ENCODE measurements at places on chromosomes 7 and 10.

- DNase-seq: no peak
Observed at GRCh38 chr7:138074540-138074939, 1.7 kb upstream of the AKR1D1 start.

DNA sequence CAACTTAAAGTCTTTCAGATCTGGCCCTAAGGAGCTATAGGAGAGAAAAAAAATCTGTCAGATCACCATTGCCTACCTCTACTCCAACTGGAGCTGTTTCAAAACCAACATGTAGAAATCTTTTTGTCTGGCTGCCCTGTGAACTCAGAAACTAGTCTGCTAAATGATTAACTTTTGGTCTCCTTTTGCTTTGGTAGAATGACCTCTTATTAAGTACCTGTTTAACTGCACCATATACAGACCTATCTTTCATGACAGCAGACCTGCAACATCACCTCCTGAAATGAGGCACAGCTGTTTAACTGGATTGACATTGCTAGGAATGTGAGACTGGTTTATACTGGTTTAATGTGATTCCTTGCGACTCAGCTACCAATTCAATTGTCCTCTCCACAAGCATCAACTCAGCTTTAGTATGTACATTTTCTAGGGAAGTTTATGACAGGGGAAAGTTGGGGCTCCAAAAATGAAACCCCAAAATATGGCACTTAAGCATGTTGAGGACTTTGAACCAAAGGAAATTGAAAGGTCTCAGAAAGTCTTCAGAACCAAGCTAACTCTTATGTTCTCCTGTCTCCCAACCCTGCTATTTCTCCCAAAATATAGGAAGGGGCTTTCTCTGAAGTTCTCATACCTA is 1.8 kb downstream of the CYP3A43 start:
- DNase-seq: no peak

- no peak for DNase-seq
Observed at GRCh38 chr10:124679401-124679800, 64.8 kb downstream of the FAM53B start.

GRCh38 chr10:24915304-24915703 is 37.1 kb downstream of the PRTFDC1 start:
- no peak for DNase-seq

DNA sequence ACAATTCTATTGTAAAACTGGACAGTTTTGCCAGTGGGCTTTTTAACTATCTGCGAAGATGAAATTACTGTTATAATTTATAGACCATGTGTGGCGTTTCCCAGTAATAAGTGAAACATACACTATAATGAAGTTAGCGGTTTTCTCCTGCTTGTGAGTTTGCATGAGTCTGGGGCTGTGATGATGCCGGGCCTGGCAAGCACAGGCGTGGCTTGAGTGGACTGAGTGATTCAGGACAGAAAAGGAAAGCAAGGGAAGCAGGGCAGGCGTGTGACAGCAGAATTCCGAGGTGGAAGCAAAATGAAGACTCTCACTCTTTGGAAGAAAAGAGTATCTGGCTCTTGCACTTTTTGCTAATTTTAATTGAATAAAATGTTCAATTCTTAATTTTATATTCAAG is 90.5 kb downstream of the CUL1 start:
- no peak for DNase-seq

DNA sequence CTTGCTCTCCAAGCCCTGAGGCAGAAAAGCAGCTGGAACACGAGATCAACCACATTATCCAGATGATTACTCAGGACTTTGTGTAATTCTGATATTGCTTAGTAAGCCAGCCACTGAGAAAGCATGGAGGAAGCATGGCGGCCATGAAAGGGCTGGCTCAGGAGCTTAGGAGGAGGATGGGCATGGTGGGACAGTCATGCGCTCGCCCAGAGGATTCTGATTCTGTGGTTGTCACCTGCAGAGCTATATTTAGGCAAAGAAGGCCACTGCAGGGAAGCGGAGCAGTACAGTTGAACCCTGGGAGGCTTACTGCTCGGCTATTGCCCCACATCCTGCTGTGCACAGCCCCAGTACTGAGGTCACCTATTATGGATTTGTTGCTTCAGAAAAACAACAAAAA is 128.8 kb upstream of the DNAJB12 start:
- DNase-seq: no peak

GRCh38 chr10:59057345-59057744 is 119.1 kb upstream of the PHYHIPL start:
- no peak for DNase-seq

GRCh38 chr7:84231157-84231556 is 36.6 kb upstream of the SEMA3A start:
- DNase-seq: no peak

- DNase-seq: no peak
Observed at GRCh38 chr10:132816718-132817117, 30.8 kb upstream of the NKX6-2 start.

GRCh38 chr7:43582503-43583423 is at the start of gene STK17A:
STK17A (plus strand) TSS chr7:43583108; CDS start chr7:43583244, 136 bp downstream.
- DNase-seq: peak; percentile 38

- no peak for DNase-seq
Observed at GRCh38 chr7:110061387-110061786, 1029.5 kb upstream of the LRRN3 start.

DNA sequence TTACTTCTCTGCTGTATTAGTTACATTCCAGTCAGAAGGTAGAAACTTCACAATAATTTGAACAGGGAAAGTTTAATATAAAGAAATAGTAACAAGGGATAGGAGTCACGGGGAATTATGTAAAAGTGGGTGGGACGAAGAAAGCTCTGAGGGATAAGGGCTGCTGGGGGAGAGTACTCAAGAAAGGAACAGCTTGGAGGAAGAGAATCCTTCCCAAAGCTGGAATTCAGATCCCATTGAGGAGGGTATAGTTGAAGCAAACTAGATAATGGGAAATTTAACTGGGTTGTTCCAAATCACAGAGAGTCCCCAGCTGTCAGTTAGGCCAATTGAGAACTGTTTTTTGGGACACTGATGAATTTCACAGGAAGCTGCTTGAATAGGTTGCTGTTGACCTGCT is 53.2 kb upstream of the MACC1 start:
- DNase-seq: no peak

- no peak for DNase-seq
Observed at GRCh38 chr10:83959328-83959727, 180.0 kb upstream of the GHITM start.

- no peak for DNase-seq
Observed at GRCh38 chr10:104119996-104120395, 2.0 kb upstream of the SFR1 start.

DNA sequence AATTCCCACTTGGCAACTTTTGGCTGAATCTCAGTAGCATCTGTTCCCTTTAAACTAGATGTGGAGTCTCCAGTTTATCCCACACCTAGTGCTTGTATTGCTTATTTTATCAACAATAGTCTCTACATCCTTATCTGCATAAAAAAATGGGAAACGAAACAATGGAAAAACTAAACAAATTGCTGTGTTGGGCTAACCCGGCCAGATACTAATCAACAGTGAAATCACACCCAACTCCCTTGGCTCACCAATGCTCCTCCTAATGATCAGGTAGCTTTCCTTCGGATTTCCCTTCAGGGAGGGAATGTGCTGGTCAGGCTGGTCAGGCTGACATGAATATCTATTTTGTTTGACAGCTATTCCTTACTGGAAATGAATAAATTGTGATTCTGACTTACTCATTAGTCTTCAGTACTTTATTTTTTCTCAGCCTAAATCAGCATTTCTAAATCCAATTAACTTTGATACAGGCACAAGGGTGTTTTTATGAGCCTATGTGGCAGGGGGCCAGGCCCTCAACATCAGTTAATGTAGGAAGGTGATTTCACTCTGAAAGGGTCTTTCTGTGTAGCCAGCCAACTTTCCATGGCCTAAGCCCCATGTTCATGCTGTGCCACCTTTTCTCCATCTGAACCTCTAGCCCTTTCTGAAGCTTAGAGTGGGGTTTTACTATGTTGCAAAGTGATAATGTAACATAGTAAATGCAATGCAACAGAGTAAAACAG is 170.5 kb upstream of the NPSR1 start:
- DNase-seq: no peak

GRCh38 chr10:5656737-5657579 is 9.4 kb downstream of the ASB13 start:
- no peak for DNase-seq

Data from AG09309 (cell line).